ENCODE measurements at places on chromosomes 4 and X. TPM values are rescaled to one million over a fixed set of nuclear protein-coding genes. Genes with fewer than 3 reads are reported as not detected.
A peak's percentile ranks its signal among the peaks of the same experiment; 100 is the strongest.

CAPN6 gene
- not detected for polyA plus RNA-seq

NAP1L3 gene
- 1.7 TPM for polyA plus RNA-seq

TECRL gene
- polyA plus RNA-seq: not detected

DCAF8L2 gene
- polyA plus RNA-seq: not detected

CITED1 gene
- polyA plus RNA-seq: not detected

SLC6A8 gene
- not detected for polyA plus RNA-seq

F8A2 gene
- polyA plus RNA-seq: not detected

TEX28 gene
- 0.46 TPM for polyA plus RNA-seq

TNIP2 gene
- polyA plus RNA-seq: 43.7 TPM

FGFBP1 gene
- not detected for polyA plus RNA-seq

MYOZ2 gene
- not detected for polyA plus RNA-seq

FGG gene
- not detected for polyA plus RNA-seq

TMEM271 gene
- polyA plus RNA-seq: not detected

USO1 gene
- polyA plus RNA-seq: 46.4 TPM

- DNase-seq: no peak
Measured at GRCh38 chr4:7075962-7076695, 8.3 kb upstream of the GRPEL1 start.

DNA sequence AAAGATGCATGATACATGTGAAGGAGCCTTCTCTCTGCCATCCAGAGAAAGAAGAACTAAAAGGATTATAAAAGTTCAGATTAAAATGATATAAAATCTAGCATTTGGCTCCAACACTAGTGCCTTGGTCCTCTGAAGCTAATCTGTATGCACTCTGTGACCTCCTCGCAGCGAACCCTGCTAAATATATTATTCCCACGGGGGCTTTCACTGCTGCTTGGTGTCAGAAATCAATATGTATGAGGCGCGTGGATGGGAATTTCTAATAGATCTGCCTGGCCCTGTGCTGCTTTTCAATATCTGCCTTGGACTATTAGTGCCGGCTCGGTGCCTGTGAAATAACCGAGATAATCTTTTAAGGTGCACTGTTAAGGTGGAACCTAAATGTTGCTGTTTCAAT, 69.7 kb downstream of the CXXC4 start:
- DNase-seq: no peak

DNA sequence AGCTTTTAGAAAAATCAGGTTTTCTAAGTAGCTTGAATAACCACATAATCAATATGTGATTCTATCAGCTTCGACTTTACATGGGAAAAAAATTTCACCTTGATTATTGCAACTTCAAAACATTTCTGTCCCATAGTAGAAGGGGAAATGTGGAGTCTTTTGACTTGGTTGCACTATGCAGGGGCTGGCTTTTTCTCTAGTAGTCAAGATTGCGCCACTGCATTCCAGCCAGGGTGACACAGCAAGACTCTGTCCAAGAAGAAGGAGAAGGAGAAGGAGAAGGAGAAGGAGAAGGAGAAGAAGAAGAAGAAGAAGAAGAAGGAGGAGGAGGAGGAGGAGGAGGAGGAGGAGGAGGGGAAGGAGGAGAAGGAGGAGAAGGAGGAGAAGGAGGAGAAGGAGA, 84.9 kb downstream of the MAML3 start:
- no peak for DNase-seq

DNA sequence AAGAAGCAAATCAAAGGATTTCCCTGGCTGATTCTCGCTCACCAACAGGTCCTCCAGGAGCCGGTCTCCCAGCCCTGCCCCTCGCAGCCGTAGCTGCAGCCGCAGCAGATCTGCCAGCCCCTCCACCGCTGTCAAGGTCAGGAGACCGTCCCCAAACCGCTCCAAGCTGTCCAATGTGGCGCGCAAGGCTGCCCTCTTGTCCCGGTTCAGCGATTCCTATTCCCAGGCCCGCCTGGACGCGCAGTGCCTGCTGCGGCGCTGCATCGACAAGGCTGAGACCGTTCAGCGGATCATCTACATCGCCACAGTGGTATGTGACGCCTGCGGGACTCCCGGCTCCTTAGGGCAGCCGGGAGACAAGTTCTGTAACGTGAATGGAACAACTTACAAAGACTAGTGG, 25.6 kb downstream of the SPATA18 start:
- DNase-seq: no peak

GRCh38 chr4:92733231-92733630, 429.5 kb downstream of the GRID2 start:
- no peak for DNase-seq

GRCh38 chr4:101400096-101400495, 52.8 kb upstream of the PPP3CA start:
- no peak for DNase-seq

- no peak for DNase-seq
Measured at GRCh38 chrX:138756234-138756633, 44.7 kb upstream of the FGF13 start.

- no peak for DNase-seq
Measured at GRCh38 chr4:151664289-151664688, 96.5 kb downstream of the GATB start.

GRCh38 chrX:110143454-110144210, 140.7 kb downstream of the TMEM164 start:
- DNase-seq: no peak

GRCh38 chrX:111869639-111870034, 6.3 kb upstream of the TRPC5OS start:
- peak; percentile 4 for DNase-seq

DNA sequence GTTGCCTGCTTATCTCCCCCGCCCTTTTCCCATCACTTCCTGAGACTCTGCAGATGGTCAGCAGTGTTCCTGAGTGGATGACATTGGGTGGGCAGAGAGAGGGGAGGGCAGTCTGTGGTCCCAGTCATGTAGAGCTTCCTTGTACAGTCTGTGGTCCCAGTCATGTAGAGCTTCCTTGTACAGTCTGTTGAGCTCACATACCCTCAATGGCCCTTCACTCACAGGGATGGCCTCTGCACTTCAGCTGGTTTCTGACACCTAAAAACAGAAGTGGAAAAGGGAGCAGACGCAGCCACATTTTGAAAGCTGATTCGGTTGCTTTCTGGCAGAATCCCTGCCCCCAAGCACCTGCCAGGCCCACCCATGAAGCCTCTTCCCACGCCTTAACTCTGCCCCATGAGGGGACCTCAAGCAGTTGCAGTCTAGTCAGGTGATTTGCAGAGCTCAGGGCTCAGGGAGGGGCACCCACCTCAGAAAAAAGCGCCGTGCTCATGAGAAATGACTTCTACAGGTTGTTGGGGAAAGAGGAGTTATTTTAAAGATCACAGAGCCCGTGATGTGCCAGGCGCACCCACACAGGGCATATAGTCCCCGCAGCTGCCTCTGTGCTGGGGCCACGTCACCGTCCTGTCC, 3.6 kb upstream of the TMEM271 start:
- DNase-seq: no peak

GRCh38 chr4:102713096-102713495, 47.7 kb downstream of the MANBA start:
- no peak for DNase-seq

- DNase-seq: no peak
Measured at GRCh38 chrX:1483843-1484637, 31.3 kb upstream of the ASMTL start.

DNA sequence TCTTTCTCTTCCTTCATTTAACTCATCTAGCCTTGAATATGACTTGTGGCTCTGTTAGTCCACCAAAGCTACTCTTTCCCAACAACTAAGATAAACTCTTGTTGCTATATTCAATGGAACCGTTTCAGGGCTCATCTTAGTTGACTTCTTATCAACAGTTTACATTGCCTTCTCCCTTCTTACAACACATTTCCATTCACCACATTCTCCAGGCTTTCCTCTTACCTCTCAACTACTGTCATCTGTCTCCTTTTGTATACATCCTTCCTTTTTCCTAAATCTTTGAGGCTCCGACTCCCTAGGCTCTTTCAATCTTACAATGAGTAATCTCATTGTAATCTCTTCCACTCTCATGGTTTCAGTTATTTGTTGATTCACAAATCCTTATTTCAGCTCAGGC, 58.5 kb downstream of the NCAPG start:
- DNase-seq: no peak

DNA sequence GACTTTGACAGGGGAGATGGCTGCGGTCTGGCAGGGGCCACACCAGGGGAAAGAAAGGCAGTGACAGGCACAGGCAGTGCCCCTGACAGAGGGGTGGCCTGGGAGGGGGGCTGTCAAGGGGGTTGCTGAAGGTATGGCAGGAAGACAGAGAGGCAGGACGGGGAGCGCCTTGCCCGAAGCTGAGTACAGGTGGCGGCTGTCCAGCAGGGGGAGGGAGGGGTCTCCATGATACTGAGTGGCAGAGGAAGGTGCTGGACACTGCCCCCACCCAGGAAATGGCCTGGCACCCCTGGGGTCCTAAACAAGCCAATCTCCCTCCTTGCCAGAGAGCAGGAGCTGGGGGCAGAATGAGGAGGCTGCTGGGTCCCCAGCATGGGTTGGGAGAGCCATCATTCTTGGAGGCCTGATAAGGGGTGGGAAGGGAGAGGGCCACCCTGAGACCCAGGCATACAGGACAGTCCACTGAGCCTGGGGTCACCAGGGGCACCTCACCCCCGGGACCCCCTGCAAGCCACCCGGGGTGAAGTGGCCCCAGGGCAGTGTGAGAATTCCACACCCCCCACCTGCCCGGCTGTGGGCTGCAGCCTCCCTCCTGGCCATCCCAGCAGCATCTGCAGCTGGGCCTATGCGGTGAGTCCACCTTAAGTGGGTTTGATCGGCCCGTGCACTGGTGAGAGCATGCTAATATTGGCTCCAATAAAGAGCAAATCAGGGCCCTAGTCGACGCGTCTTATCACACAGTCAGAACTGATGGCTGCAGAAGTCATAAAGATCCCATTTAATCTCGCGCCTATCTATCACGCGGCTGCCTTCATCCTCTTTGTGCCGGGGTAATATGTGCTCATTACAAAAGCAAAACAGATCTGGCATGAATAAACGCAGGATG, 108.5 kb downstream of the FAM53A start:
- DNase-seq: no peak

DNA sequence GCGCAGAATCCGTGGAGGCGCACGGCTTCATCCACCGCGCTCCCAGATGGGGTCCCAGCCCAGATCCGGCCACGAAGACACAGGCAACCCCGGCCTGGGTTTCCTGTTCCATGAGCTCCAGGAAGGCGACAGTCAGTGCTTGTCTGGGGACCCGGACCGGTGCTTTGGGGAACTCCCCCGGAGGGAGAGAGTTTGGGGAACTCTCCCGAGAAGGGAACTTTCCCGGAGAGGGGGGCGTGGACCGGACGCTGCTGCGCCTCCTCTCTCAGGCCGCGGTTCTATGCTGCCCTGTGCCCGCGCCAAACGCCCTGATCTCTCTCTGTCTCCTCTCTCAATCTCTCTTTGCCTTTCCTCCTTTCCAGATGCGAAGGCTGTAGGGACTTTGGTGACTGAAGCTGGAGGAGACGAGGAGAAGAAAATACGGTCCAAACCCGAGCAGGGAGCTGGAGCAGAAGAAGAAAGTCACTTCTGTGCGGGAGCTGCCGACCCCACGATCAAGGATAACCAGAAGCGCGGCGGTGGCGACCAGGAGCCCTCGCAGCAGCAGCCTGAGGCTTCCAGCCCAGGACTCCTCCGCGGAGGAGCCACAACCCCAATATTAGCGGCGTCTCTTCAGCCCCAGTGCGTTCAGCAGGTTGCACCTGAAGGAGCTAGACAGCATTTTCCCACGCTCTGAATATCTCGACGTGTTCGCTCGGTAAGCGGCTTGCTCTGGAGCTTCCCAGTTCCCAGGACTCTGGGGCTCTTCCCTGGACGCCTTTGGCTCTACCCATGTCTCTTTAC, 47.6 kb upstream of the NKAP start:
- DNase-seq: no peak

- DNase-seq: no peak
Measured at GRCh38 chr4:125168531-125168930, 146.2 kb upstream of the FAT4 start.

All from immature natural killer cell (primary cell).